Stimulated activated CD8-positive, alpha-beta memory T cell treated with anti-CD3 and anti-CD28 coated beads, Interleukin-15, amount 100 ng/mL, for 24 hours (primary cell): ENCODE measurements at places on chromosomes 11 and 22.

DNA sequence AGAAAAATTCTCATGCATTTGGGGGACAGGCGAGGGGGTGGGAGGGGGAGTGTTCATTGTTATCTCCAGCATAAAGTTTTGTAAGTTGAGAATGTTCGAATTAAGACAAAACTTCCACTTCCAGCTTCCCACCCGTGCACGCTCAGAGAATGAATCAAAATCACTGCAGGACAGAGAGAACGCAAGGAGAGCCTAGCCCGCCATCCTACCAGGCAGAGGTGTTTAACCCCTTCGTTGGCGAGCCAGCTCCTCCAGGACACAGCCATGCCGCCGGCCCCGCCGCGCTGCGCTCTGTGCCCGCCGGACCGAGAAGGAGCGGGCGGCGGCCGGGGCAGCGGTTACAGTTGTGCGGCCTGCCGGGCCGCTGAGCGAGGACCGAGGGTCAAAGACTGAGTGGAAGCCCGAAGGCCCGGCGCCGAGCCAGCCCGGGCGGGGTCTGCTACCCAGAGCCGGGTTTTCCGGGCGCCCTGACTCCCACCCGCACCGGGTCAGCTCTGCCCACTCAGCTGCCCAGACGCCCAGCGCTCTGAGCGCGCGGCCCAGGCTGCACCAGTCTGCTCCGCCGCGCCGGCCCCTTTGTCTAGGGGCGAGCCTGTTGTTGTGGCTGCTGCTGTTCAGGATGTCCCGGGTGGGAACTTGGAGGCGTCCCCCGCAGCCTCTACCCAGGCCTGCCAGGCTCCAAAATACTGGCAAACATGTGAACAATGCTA lies at the start of gene NOX4:
NOX4 (minus strand) TSS at position 395 of the 710 bp plus-strand sequence; CDS start at position 266, 129 bp downstream.
- no peak for DNase-seq

- no peak for DNase-seq
Observed at GRCh38 chr11:34941688-34942087, 25.3 kb downstream of the PDHX start.

- no peak for DNase-seq
Observed at GRCh38 chr11:2088284-2088683, 50.9 kb downstream of the IGF2 start.

- no peak for DNase-seq
Observed at GRCh38 chr22:24027389-24027975, 16.4 kb downstream of the CABIN1 start.

- DNase-seq = no peak
Observed at GRCh38 chr22:32333141-32333768, 24.4 kb upstream of the RFPL3 start.

GRCh38 chr11:6474413-6474792 lies 662 bp upstream of the TRIM3 start:
- DNase-seq = no peak

DNA sequence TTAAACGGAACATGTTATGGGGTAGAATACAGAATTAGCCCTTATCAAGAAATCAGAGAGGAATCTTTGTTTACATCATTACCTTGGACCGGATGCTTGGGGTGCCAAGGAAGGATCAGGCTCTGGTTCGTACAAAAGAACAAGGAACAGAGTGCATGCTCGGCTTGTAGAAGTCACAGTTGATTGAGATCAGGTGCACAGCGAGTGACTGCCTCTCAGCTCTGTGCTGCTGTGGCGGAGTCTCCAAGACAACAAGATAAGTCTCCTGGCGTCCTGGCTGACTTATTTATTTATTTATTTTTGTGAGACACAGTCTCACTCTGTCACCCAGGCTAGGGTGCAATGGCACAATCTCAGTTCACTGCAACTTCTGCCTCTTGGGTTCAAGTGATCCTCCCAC lies 31.8 kb downstream of the GLB1L2 start:
- no peak for DNase-seq

DNA sequence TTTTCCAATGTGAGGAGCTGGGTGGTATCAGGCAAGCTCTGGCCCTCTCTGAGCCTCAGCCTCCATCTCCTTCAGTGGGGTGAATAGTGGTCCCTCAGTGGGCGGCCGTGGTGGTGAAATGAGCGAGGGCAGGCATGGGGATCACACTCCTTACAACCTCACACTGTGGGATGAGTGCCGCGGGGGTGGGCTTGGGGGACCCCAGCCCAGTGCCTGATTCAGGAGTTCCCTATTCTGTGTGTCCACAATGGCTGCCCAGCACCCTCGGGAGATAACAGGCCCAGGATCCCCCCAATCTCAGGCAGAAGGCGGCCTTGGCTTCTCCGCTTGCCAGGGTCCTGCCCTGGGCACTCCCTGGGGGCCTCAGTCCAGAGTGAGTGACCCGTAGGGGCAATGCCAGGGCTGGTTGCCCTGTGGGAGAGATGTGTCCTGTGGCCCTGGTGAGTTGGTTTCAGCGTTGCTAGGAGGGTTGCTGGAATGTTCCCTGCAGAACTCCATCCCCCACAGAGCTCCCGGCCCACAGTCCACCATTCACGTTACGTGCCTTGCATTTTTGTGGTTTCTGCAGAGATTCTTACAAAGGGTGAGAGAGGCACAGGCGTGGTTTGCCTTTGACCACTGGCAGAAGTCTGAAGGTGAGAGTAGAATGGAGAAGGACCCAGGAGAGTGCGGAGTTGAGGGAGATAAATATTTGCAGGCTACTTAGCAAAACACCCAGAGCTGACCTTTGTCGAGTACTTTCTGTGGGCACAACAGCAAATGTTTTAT lies 2.9 kb downstream of the ALDH3B1 start:
- DNase-seq = no peak

- no peak for DNase-seq
Observed at GRCh38 chr11:98798333-98798732, 222.4 kb upstream of the CNTN5 start.

- no peak for DNase-seq
Observed at GRCh38 chr11:7353100-7353499, 101.4 kb downstream of the SYT9 start.

- no peak for DNase-seq
Observed at GRCh38 chr11:69554849-69555248, 73.4 kb downstream of the LINC01488 start.

DNA sequence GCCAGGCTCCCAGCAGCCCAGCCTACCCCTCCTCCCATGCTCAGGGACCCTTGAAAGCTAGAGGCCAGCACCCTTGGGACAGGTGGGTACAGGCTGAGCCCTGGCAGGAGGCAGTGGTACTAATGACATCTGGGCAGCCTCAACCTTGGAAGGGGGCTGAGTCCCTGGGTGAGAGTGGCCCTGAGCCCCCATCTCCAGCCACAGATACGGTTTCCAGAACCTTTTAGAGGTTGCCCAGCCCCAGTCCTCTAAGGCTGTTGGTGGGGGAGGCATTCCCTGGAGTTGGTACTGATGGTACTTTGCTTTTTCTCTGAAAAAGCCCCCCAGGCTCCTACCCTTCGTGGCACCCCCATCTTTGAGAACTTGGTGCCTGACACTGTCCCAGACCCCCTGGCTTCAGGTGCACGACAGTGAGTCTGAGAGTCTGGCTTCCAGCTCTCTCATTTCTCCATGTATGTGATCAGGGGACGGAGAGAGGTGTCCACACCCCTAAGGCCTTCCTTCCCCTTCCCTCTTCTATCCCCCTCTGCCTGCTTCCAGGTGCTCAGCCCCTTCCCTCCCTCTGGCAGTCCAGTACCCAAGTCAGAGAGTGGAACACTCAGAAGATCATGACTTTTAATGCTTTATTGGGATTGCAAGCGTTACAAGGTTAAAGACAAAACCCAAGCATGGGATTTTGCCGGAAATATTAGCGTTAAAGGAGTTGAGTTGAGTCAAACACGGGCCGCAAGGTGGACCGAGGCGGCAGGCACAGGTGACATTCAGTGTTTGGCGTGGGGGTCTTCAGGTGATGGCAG lies 10.5 kb downstream of the IGF2 start:
- no peak for DNase-seq

DNA sequence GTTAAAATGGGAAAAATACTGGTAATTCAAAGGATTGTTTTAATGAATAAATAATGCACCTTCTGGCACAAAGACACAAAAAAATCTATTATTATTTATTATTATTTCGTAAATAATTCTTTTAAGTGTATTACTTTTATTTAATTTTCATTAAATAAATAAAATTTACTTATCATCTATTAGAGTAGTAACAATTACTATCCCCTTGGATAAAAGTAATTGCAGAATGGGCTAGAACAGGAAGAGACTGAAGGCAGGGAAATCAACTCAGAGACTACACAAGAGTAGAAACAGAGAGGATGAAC lies 23.0 kb downstream of the OR8B12 start:
- DNase-seq = no peak

GRCh38 chr11:117011541-117011898 lies 86.7 kb downstream of the SIK3 start:
- DNase-seq = no peak

DNA sequence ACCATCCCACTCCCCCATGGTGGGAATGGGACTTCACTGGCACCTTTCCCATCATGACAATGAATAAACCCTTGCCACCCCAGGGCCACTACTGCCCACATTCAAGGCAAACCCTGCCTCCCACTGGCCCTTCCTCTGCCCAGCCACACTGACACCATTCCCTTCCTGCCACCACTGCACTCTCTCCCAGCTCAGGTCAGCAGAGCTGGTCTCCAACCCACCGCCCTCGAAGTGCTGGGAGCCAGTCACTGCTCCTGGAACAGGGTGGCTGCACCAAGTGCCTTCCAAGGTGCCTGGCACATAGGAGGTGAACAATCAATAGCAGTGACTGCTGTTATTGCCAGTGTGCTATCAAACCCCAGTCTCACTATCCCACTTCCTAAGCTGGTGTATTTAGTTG lies 27.1 kb downstream of the PRDM10 start:
- DNase-seq = no peak

DNA sequence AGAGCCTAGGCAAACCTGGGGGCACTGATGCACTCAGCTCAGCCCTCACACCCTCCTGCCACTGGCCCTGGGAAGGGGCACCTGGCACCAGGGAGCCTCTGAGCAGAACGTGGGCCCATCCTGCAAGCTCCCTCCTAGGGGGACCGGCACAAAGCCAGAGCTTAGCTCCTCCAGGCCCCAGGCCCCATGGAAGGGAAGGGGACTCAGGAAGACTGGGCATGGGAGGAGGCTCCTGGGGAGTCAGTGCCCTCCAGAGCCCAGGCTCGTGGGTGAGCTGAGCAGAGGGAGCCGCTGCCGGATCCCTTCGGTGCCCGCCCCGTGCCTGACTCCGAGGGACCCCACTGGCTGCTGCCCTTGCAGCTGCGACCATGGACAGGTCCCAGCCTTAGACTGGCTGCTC lies 28.5 kb downstream of the ADA2 start:
- no peak for DNase-seq

DNA sequence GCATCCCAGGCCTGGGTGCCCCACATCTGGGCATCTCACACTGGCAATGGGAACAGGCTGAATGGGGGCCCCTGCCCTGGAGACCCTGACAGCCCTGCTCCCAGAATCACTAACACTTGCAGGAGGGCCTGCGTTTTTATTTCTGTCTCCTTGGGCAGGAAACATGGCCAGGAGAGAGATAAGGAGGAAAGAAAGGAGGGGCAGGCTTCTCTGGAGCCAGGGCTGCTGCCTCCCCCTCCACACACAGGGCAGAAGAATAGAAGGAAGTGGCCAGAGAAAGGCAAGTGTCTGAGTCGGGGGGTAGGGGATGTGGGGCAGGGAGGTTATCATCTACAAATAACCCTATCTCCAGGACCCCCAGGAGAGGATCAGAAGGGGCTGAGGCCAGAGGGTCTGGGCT lies 25.5 kb upstream of the TSPAN18 start:
- DNase-seq = no peak

GRCh38 chr11:69630017-69630416 lies 10.9 kb upstream of the CCND1 start:
- no peak for DNase-seq

DNA sequence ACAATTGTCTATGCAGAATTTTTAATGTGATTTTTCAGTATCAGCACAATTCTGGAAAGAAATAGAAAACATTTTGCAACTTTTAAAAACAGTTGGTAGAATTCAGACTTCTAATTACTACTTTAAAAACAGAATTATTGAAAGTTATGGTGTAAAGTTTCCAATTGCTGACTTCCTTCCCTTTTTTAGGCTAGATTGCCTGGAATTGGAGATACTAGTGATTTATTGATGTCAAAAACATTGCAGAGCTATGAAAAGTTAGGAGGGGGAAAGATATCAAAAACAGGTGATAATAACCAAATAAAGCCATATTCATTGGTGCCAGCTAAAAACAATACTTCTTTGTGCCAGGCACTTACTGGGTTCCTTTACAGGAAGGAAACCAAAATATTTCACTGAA lies 485.5 kb downstream of the TMEM135 start:
- no peak for DNase-seq

- DNase-seq = no peak
Observed at GRCh38 chr22:43734370-43735150, 77.5 kb downstream of the EFCAB6 start.

- DNase-seq = no peak
Observed at GRCh38 chr11:33735271-33736147, 714 bp downstream of the CD59 start.

DNA sequence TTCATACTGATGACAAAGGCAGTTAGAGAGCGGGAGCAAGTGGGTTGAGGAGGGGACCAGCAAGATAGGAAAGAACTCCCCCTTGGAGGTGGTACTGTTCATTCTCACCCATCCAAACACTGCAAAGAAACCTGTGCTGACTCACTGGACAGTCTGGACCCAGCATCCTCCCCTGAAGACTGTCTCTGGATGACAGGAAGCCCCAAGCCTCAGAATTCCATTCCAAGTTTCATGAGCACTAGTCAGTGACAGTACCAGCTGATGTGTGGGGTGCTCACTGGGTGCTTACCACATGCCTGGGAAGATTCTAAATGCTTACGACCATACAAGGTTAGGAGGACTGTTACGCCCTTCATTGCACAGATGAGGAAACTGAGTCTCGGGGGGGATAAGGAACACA lies 160.9 kb downstream of the IGLL1 start:
- no peak for DNase-seq

DNA sequence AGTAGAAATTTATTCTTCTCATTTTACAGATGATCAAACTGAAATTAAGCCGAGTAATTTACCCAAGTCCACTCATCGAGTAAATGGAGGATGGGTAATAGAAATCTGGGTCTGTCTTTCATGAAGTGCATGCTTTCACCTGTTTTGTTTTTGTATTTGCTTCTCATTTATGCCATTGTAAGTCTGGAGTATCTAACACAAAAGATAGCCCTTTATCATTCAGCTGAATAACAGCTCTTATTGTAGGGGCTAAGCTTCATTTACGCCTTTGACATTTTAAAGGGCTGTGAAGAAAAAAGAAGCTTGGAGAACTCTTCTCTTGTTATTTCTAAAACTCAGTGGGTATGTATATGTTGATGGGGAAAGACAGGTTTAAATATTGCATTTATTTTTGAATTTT lies 1196.2 kb upstream of the TENM4 start:
- no peak for DNase-seq

DNA sequence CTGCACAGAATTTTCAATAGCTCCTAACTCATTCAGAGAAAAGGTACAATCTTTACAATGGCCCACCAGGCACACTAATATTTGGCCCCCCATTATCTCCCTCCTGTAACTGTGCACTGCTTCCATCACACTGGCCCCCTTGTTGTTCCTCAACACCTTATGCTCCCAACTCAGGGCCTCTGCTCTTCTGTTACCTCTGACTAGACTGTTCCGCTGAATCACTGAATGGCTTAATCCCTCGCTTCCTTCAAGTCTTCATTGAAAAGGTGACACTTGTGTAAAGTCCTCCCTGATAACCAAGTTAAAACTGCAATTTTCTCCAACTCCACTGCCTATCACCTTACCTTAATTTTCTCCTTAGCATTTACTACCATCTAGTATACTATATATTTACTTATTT lies 21.8 kb downstream of the PIK3C2A start:
- no peak for DNase-seq
